ENCODE measurements at places on chromosomes 3 and 15. TPM values are rescaled to one million over a fixed set of nuclear protein-coding genes. Genes with fewer than 3 reads are reported as not detected.

ZNF717 gene
- 13.2 TPM for total RNA-seq

RBPMS2 gene
- total RNA-seq: not detected

LRRIQ4 gene
- total RNA-seq: 0.19 TPM

CDHR4 gene
- total RNA-seq: not detected

CYP11A1 gene
- 0.38 TPM for total RNA-seq

ANKDD1A gene
- 0.38 TPM for total RNA-seq

ERICH6 gene
- under 0.01 TPM for total RNA-seq

SEMA3G gene
- total RNA-seq: under 0.01 TPM

SLC30A4 gene
- total RNA-seq: 11.5 TPM

VEPH1 gene
- 155 TPM for total RNA-seq

FBXO40 gene
- total RNA-seq: not detected

IFT57 gene
- 44.3 TPM for total RNA-seq

SLC51B gene
- total RNA-seq: not detected

RPL32 gene
- 677 TPM for total RNA-seq

RASL12 gene
- total RNA-seq: 1.1 TPM

CFAP161 gene
- total RNA-seq: not detected

ACP3 gene
- under 0.01 TPM for total RNA-seq

ADIPOQ gene
- total RNA-seq: not detected

FAM174B gene
- 1.2 TPM for total RNA-seq

PCSK6 gene
- total RNA-seq: 4.2 TPM

UNC45A gene
- total RNA-seq: 101 TPM

Measured in regular cardiac myocyte (primary cell).